ENCODE measurements at places on chromosomes 7 and 10.
A peak's percentile ranks its signal among the peaks of the same experiment; 100 is the strongest.

- DNase-seq, result no peak
Measured at GRCh38 chr10:106255111-106255678, 909.3 kb downstream of the SORCS1 start.

DNA sequence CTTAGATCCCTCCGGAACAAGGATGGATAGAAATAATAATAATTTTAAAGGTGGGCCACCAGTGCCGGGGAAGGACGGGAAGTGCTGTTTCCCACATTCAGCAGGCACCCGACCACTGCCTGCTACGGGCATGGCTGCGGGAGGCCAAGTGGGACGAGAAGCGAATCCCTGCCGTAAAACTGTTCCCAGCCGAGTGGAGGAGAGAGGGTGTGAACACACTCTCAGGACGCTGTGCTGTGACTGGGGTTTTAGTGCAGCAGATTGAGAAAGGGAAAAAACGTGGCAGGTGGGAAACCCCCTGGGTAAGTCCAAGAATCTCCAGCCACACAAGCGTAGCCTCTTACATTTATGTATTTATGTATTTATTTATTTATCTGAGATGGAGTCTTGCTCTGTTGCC lies 158.8 kb downstream of the DNAJB6 start:
- peak; percentile 22 for DNase-seq

DNA sequence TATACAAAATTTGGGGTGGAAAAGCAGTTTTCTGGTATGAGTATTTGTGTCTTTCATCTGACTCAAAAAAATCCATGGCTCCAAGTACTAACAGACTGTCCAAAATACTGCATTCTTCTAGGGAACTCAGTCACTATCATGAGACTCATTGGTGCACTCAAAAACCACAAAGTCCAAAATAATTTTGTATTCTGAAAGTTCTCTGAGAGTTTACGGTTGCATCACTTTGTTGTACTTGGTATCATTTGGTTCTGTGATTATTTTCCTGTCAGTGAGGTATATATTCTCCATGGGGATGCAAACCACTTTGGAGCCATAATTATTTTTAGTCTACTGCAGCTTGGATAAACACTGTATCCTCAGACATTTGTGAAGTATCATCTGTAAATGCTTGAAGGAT lies 28.0 kb upstream of the CABCOCO1 start:
- no peak for DNase-seq

GRCh38 chr10:44463511-44464121 lies 78.7 kb upstream of the CXCL12 start:
- no peak for DNase-seq

DNA sequence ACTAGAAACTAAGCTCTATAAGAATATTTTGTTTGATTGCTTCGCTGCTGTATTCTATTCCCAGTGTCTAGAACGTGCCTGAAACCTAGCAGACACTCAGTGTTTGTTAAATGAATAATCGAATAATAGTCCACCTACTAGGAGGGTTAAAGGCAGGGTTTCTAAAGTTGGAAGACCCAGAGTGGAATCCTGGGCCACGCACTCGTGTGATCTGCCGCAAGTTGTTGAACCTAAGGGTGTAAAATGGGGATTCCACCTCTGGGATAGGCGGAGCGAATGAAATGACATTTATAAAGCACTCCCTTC lies 702 bp upstream of the AGFG2 start:
- no peak for DNase-seq

- DNase-seq, result no peak
Measured at GRCh38 chr10:113993489-113993991, 50.1 kb upstream of the ADRB1 start.

DNA sequence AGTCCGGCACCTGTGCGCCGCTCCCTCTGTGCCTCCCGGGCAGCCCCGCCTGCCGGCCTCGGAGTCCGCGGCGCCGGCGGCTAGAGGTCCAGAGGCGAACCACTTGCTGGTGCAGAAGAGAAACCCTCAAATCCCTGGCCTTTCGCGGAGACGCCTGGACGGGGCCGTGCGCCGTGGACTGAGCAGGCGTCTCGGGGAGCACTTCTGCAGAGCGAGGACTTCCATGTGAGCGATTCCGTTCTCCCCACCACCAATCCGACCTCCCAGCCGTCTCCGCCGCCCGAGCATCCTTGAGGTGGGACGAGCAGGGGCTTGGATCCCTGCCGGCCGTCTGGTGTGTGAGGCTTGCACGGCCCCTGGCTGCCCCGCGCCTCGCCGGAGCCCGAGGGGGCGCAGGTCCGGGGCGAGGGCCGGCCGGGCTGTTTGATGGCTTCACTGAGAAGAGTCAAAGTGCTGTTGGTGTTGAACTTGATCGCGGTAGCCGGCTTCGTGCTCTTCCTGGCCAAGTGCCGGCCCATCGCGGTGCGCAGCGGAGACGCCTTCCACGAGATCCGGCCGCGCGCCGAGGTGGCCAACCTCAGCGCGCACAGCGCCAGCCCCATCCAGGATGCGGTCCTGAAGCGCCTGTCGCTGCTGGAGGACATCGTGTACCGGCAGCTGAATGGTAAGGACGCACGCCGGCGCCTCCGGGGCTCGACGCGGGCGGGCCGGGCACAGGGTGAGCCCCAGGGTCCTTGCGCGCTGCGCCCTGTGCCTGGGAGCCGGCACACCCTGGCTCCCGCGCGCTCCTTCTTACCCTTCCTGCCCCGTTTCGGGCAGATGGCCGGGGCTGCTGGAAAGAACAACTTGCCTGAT lies 660 bp downstream of the GALNT17 start:
- no peak for DNase-seq

GRCh38 chr10:70096705-70097420 lies 35.8 kb downstream of the AIFM2 start:
- no peak for DNase-seq

DNA sequence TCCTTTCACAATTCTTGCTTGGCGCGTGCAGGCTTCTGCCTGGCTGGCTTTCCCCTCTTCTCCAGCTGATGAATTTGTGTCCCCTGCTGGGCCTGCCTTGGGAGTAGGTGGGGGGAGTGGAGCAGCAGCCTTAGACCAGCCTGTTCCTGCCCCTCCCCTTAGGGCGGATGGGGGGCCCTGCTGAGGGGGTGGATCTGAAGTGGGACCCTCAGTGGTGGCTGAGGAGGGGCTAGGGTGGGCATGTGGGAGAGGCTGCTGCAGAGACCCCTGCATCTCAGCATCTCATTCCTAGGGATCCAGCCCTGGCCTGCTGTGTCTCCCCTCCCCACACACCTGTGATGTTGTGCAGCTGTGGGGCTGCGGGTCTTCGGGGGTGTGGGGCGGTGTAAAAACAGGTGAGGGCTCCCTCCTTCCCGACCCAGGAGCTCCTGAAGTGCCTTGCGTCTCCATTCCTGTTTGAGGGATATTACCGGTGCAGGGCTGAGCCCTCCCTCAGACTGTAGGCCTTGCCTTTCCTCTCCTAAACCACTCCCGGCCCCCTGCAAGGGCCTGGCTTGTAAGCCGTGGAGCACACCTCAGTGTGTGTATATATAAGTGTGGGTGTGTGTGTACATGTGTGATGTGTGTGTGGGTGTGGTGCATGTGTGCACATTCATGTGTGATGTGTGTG lies 24.7 kb downstream of the ADCYAP1R1 start:
- no peak for DNase-seq

DNA sequence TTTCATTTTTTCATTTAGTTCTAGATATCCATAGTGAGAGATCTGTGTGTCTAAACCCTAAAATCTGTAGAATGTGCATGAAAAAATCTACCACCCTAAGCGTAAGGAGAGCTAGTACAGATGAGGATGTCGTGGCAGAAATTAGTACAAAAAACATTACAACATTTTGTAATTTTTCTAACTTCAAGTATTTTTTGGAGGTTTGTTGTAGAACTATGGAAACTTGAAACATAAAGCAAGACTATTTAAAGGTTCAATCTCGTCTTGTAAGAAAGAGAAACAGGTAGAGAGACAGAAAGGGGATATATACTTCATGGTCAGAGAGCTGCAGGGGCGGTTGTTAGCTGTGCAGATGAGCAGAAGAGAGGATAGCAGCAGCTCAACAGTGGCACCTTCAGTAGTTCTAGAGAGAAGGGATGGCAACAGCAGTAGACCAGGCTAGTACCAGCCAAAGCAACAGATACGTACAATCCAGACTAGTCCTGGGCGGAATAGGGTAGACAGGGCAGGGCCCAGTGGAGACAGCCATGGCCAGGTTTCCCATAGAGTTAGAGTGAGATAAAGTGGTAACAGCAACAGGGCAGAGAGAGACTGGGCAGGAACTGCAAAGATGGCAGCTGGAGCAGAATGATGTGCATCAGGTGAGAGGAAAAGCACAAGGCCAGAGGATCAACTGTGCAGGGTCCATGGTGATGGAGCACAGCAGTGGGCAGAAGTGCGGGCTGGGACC lies 145.2 kb downstream of the FRMD4A start:
- peak; percentile 77 for DNase-seq

DNA sequence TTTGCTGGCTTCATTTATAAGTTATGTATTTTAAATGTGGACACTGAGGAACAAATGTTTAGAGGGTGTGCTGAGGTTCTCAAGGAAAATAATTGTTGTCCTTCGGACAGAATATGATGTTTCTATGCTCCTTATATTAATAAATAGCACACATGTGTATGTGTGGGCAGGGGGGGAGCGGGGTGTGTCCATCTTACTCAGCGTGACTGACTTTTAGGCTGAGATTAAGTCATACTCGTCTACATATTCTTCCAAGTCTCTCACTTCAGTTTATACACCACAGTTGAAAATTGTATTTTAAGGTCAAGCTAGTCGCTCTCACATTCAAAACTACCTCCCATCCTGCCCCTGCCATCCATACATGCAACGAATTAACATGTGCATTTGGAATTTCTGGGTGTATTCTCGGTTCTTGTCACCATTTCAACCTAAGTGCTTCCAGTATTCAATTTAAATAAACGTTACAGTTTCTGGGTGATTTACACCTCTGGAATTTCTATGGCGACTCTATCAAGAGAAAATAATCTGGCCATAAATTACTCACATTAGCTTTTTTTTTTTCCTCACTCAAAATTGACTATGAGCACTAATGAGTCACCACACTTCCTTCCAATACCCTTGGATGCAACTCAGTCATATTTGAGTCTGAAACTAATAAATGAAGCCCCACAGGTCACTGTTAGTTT lies 3.3 kb downstream of the PCDH15 start:
- no peak for DNase-seq

GRCh38 chr7:111827863-111828504 lies 265.7 kb upstream of the IMMP2L start:
- no peak for DNase-seq

- no peak for DNase-seq
Measured at GRCh38 chr7:155298288-155298833, 683 bp downstream of the INSIG1 start.

DNA sequence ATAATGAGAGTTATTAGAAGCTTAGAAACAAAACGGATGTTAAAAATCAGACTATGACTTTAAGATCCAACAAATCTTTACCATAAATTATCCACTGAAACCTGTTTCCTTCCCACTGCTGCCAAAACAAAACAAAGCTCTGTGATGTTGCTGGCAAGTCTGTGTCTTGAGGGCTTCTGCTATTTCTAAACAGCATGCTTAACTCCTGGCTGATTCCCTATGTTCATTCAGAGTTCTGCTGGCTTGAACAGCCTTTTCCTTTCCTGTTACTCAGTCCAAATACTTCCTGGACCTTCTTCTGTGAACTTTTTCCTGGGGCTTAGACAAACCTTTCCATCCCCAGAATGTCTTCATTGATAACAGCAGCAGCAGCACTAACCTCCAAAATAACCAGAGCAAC lies 448.1 kb downstream of the SORCS1 start:
- DNase-seq, result no peak

- DNase-seq, result no peak
Measured at GRCh38 chr10:13472359-13472758, 56.5 kb downstream of the BEND7 start.

- peak; percentile 73 for DNase-seq
Measured at GRCh38 chr7:99312316-99313203, 13.1 kb upstream of the ARPC1A start.

DNA sequence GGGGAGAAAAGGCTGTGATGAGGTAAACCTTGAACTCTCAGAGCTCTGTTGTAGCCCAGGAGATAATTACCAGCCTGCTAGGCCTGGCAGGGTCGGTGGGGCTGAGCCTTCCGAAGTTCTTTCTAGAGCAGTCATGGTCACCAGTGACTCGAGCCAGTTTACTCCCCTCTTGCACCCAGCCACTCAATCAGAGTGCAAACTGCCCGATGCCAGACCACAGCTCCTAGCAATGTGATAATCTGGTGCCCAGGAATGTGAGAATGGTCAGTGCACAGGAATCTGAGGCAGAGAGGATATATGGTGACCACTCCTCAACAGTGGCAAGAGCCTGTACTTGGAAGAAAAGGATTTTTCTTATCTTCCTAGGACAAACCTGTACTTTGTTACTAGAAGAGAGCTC lies 46.4 kb upstream of the KMT2E start:
- DNase-seq, result no peak

- DNase-seq, result no peak
Measured at GRCh38 chr10:5730766-5731165, 46.1 kb downstream of the TASOR2 start.

DNA sequence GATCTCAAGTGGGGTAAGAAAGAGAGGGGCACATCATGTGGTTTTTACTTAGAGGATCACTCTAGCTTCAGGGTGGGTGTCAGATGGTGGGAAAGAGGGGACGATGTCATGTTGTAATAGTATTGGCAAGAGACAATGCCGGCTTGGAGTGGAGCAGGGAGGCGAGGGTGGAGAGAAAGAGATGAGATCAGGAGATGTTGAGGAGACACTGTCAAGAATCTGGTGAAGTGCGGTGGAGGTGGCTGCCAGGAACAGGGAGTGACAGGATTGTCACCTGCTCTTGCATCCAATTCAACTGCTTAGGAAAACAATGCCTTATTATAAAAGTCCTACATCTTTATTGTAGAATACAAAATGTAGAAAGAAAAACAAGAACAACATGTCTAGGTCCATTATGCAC lies 63.0 kb upstream of the MKI67 start:
- DNase-seq, result no peak

DNA sequence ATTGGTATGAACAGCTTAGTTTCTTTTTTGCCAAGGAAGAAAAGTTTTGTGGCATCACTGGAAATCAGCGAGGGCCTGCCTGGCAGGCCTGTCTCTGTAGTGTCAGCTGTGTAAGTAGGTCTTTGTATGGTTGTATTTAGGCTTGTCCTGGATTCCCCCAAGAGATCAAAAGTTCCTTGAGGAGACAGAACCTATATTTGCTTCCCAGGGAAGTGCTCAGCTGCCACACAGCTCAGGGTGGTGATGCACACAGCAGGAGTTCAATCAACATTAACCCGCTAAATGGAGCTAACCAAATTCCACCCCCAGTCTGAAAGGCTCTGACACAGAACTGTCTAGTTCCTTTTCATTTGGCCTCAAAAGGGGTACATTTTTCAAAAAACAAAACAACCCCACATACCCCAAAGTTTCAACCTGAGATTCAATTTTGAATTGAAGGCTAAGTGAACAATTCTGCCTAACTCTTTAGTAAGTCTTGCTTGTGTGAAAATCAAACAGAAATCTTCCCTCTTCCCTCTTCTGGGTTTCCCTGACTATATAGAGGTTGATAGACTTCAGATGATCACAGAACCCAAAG lies 124.4 kb downstream of the CLEC2L start:
- no peak for DNase-seq

GRCh38 chr10:79068203-79068561 lies 584 bp upstream of the ZMIZ1 start:
- no peak for DNase-seq

GRCh38 chr10:132336919-132337407 lies 5.0 kb downstream of the LRRC27 start:
- peak; percentile 8 for DNase-seq

GRCh38 chr10:124153023-124153826 lies 59.8 kb upstream of the CHST15 start:
- DNase-seq, result peak; percentile 46
